CD4-positive, alpha-beta T cell treated with Interleukin-10 for 1 hour (primary cell): ENCODE measurements at places on chromosomes 12 and 14.

DNA sequence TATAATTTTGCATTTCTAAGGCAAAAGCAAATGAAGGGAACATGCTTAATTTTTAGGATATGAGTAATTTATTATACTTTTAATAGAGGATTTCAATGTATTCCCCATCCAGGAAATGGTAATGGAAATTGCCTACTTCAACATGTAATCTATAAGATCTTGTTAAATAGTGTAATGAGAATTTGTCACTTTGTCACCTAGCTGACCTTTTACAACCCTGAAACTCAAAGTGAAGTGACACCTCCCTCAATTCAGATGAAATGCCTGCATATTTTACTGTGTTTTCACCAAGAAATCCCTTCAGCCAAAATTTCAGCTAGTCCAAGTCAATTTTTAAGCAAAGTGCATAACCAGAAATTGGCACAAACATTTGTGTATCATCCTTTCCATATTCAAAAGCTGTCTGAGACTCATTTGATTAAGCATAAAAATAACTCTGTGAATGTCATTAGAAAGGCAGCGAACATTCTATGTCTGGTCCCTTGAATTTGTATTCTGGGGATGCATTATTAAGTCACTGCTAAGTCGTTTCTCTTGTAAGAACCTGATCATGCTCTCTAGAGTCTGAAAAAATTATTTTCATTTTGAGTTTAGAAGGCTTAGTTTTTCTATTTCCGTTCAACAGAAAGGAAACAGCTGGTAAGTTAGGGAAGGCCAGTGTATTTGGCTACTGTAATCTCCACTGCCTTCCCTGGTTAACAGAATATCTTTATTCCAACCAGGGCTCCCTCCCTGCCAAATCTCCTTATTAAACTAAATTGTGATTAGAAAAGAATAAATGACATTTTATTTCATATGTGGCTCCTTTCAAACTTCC is 100.8 kb downstream of the IGF1 start:
- DNase-seq, result no peak

GRCh38 chr12:6928703-6929407 is 1.1 kb downstream of the ATN1 start:
- DNase-seq, result no peak

DNA sequence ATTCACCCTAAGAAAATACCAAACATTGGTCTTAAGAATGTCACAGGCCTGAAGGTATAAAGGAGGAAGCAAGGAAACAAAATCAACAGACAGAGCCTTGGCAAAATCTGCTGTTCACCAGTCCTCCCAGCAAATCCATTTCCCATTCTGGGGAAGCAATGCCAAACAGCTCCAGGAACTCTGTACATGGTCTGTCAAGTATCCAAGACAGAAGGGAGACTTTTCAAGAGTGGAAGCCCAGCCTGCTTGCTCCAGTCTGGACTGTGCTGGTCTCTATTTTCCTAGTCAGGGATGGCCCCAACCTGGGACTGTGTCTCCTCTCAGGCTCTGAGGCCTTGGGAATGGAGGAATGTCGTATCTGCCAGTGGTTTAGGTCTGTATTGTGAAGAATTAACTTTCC is 251.5 kb downstream of the DAD1 start:
- DNase-seq, result no peak

- no peak for DNase-seq
Measured at GRCh38 chr14:101359221-101360053, 201.9 kb upstream of the DIO3 start.

DNA sequence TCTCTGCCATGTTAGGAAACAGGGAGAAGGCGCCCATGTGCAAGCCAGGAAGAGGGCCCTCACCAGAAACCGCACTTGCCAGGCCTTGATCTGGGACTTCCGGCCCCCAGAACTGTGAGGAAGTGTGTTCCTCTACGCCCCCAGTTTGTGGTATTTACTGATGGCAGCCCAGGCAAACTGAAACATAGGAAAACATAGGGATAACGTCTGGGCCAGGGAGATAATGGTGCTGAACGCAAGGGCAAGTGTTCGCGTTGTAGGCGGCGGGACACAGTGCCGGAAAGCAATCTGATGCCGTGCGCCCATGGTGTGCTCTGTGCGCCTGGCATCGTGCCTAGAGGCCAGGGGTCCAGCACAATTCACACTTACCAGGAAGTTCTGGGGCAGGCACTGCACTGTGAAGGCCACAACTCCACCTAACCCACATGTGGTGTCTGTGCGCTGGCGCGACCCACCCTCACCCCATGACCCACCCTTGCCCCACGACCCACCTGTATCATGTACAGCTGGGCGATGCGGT is 53.6 kb downstream of the ARL6IP4 start:
- DNase-seq, result no peak

- no peak for DNase-seq
Measured at GRCh38 chr14:99578541-99579101, 25.4 kb downstream of the CCDC85C start.

- no peak for DNase-seq
Measured at GRCh38 chr12:1463073-1463905, 131.1 kb downstream of the FBXL14 start.

- peak; percentile 83 for DNase-seq
Measured at GRCh38 chr12:64669270-64669842, 59.1 kb downstream of the RASSF3 start.

DNA sequence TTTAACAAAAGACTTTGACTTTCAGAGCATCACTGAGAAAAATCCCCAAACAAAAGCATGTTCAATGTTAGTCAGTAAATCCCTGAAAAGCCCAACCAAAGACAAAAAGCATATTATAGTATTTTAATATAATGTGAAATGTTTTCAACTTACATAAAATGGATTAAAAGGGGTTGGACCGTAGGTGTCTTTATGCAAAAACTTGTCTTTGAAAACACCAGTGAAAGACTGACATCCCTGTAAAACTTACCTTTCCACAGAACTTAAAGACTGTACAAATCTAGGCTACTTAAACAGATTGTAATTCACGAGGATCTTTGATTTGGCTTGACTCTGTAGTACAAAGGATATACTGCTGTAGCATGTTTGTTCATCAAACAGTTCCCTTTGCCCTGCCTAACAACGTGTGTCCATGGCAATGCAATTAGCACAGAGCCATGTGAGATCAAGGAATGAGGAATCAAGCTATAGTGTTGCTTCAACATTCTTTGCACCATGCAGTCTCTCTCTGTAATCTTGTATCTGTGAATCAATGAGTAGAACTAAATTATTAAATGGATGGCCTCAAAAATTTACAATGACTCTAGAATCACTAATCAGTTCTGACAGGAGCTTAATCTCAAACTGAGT is 138.5 kb upstream of the SYT1 start:
- no peak for DNase-seq

GRCh38 chr12:109130297-109131153 is 14.1 kb downstream of the ACACB start:
- no peak for DNase-seq

GRCh38 chr12:77131977-77132490 is 66.7 kb upstream of the E2F7 start:
- DNase-seq, result no peak

DNA sequence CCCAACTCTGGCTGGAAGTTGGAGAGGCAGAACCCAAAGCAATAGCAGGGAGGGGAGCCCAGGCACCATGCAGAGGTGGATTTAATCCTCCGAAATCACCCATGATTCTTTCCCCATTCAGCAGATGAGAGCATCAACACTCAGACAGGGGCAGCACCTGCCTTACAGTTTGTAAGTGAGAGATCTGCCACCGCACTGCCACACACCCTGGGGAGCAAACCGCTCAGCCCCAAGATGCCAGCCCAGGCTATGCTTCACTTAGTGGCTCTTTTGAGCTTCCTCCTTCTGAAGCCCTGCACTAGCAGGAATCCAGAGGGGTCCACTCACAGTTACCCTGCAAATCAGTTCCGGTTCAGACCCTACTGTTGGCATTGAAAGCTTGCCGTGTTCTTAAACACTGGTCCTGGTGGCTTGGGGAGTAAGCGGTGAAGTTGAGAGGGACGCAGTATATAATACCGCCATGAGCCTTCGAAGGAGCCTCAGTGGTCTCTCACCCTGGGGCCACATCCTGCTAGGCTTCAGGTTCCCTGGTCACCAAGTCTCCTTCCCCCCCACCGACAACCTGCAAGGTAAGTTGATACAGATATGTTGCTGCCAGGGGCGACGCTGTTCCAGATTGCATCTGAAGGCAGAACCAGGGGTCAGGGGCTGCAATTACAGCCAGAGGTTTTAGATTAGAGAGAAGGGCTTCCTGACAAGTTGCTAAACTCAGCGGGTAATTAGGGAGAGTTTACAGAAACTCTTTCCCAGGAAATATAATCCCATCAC is 72.0 kb upstream of the CCND2 start:
- DNase-seq, result no peak

GRCh38 chr12:104929368-104929767 is 28.7 kb downstream of the SLC41A2 start:
- no peak for DNase-seq

GRCh38 chr12:49501895-49502294 is 36.9 kb upstream of the KCNH3 start:
- no peak for DNase-seq

- no peak for DNase-seq
Measured at GRCh38 chr12:4212845-4213244, 60.7 kb upstream of the CCND2 start.

GRCh38 chr14:70203686-70204085 is 14.9 kb upstream of the SLC8A3 start:
- DNase-seq, result no peak

DNA sequence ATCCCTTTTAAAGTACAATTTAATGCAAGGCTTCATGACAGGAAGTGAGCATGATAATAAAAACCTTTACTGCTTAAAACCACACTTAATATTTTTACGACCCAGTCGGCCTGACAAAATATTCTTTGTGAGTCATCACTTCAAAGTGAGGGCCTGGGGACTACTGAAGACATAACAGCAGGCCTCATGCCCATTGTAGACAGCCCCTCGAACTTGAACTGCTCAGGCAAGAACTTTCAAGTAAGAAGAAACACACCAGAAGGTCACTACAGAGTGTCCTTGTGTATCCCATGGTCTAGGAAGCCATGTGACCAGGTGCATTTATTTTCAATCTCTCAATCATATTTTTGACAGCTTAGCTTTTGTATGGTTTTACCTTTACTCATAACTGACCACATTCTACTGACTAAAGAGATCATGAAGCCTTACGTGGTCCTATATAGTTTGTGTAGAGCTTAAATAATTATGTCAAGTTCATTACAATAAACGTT is 61.4 kb upstream of the MANSC4 start:
- DNase-seq, result no peak

GRCh38 chr12:122395319-122395718 is 27.1 kb downstream of the CLIP1 start:
- no peak for DNase-seq

DNA sequence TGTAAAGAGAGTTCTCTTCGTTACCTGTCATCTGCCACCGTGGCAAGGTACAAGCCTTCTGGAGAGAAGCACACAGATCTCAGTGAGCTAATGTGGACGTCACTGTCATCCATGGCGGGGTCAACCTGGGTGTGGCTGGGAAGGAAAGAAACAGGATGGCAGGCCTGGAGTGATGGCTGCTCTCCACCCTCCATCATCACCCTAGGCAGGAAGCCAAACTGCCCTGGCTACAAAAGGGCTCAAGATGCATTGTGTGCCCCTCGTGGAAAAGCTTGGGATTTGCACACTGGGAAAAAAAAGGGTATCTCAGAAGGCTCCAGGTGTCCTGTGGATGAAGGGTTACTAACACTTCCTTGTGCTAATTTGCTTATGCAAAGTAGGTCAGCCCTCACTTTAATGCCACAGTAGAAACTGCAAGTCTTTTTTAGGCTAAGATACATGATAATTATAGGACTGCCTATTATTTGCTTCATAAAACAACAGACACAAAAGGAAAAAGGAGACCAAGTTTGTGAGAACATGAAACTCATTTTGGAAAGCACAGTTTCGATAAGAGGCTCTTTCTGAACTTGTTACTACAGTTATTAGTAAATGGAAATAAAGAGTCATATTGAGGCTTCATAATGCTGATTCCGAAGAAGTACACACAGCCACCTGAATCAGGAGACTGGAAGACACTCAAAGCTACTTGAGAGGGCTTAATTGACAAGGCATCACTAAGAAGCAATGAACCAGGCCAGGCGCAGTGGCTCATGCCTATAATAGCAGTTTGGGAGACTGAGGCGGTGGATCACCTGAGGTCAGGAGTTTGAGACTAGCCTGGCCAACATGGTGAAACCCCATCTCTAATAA is 18.9 kb downstream of the RFC5 start:
- DNase-seq, result no peak

DNA sequence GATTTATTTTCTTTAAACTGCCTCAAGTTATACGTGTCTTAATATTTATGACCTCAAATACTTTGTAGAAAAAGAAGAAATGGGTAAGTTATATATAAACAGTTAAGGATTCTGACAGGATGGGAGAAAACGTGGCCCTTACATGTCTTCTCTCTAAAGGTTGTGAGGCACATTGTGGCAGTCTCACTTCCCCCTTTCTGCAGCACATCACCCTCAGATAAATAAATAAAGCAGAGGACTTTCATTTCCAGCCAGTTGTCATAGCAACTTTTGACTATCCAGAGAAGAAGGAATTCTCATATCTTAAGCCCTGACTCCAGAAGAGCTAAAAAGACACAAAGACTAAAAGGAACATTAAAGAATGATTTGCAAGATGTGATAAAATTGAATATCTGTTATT is 28.8 kb upstream of the CEP83 start:
- peak; percentile 5 for DNase-seq

DNA sequence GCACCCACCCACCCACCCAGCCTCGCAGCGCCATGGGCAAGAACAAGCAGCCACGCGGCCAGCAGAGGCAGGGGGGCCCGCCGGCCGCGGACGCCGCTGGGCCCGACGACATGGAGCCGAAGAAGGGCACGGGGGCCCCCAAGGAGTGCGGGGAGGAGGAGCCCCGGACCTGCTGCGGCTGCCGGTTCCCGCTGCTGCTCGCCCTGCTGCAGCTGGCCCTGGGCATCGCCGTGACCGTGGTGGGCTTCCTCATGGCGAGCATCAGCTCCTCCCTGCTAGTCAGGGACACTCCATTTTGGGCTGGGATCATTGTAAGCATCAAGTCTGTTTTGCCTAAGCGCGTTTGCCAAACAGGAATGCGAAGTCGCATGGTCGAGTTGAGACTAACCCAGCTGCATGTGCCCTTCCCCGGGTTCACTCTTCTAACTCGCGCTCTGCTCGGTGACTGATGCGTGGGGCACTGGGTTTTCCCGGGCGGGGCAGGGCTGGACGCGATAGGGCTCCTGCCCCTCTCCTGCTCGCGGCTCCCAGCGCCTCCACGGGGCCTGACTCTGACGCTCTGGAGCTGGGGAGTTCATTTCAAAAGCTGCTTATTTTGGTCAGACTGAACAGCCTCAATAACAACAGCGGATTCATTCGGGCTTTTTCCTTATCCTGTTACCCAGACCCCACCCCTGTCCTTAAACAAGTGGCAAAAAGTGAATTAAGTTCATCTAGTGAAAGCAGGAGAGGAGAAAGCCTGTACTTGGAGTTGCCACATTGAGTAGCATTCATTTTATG is 458 bp downstream of the SSPN start:
- DNase-seq, result no peak

DNA sequence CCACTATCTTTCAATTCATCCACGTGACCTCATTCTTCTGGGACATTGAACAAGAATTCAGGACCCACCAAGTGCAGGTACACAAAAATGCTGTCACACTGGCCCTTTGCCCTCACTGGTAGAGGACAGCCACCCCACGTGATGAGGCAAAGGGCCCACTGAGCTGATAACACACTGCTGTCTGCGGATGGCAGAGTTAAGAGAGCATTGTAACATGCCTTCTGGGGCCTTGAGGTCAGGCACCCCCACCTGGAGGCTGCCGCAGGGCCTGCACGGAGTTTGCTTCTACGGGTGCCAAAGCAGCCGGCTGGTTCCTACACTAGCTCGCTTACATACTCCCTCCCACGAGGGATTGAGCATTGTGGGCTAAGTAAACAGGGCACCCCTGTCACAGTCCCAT is 101.0 kb downstream of the LRIG3 start:
- no peak for DNase-seq
